Stimulated activated CD4-positive, alpha-beta T cell treated with anti-CD3 and anti-CD28 coated beads, Interleukin-4, amount 100 ng/mL, for 4 hours (primary cell): ENCODE measurements at places on chromosomes 1 and 21.

GRCh38 chr1:222234351-222234750, 313.6 kb downstream of the HHIPL2 start:
- DNase-seq, result no peak

GRCh38 chr1:114345930-114346479, 165.0 kb downstream of the TRIM33 start:
- no peak for DNase-seq

DNA sequence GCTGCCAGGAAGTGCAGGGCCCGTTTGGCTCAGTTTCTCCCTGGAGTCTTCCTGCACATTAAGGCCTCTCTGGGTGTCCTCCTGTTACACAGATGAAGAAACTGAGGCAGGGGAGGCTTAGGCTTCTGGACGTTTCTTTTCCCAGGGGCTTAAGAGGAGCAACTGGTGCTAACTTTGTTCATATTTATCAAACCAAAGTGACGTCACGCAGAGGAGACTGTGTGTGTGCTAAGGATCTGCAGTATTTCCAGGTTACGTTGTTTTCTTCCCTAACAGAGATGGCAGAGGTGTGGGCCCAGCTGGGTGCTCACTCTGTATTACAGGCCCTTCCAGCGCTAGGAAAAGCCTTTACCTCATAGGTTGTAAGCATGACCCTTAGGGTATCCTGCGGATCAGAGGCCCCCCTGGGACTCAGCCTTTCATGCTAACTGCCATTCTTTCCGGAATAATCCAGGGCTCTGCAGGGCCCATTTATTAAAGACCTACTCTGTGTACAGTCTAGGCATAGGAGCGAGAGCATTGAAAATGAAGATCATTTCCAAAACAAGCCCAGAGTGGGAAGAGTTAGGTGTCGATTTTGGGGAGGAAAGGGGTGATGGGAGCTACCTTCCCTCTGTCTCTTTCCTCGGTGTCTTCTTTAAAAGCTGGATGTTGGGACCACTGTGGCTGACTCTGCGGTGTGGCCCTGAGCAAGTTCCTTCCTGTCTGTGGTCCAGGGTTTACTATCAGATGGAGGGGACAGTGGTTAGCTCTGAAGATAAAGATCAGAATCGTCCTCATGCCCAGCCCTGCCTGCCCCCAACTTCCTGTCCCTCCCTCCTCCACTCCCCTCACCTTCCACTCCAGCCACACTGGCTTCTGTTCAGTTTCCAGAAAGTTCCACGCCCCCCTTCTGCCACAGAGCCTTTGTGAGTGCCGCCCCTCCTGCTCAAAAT, 4.6 kb downstream of the AGTRAP start:
- no peak for DNase-seq

GRCh38 chr21:45334134-45334533, 46.4 kb upstream of the POFUT2 start:
- no peak for DNase-seq

- DNase-seq, result peak; percentile 23
Observed at GRCh38 chr1:226308166-226308722, 720 bp downstream of the LIN9 start.

- DNase-seq, result no peak
Observed at GRCh38 chr1:30844631-30845030, 63.9 kb downstream of the SDC3 start.

DNA sequence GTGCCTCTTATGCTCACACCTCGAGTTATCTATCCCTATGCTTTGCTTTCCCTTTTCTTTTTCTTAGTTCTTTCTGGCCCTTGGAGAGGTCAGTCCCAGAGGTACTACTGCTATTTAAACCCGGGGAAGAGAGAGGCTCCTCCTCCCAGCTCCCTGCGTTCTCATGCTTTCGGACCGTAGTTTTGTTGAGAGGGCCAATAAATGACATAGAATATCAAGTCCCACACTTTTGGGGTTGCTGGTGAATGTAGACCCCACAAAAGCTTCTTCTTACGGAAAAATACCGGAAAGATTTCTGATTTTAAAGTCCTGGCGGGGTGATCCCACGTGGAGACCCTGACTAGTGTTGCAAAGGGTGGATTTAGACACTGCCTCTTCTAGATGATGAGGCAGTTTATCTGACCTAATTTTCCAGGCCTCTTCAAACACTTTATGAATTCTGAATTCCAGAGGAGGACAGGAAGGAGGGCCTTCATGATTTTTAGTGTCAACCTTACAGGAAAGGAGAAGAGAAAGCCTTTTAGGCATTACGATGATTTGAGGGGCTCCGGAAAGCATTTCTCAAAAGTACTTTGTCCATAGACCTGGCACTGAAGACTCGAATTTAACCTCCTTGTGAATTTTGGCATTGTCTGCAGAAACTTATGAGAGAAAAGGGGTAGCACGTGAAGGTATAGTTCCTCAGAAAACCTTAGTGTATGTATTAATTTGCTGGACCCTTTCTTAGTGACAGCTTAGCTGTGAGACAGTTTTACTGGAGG, 694 bp downstream of the TMEM167B start:
- no peak for DNase-seq

- peak; percentile 43 for DNase-seq
Observed at GRCh38 chr1:226608699-226609505, 60.3 kb downstream of the STUM start.

GRCh38 chr1:46996659-46997281, 26.7 kb upstream of the CYP4X1 start:
- DNase-seq, result no peak

- no peak for DNase-seq
Observed at GRCh38 chr21:45410865-45411809, 6.2 kb downstream of the COL18A1 start.

DNA sequence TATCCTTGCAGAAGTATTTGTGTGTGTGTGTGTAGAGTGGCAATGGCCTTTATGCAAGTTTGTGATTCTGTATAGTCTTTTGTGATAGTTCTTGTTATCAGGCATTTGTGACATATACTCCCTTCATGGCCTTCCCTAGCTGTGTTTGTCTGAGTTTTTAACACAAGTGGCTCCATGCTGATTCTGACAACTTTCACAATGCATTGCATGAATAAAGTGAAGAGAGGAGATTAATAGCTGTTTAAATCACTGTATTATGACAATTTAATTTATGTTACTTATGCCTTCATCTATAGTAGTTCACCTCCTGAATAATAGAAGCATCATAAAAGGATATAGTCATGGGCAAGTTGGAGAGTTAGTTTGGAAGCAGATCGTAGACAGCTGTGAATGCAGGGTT, 17.2 kb upstream of the MCOLN3 start:
- no peak for DNase-seq

DNA sequence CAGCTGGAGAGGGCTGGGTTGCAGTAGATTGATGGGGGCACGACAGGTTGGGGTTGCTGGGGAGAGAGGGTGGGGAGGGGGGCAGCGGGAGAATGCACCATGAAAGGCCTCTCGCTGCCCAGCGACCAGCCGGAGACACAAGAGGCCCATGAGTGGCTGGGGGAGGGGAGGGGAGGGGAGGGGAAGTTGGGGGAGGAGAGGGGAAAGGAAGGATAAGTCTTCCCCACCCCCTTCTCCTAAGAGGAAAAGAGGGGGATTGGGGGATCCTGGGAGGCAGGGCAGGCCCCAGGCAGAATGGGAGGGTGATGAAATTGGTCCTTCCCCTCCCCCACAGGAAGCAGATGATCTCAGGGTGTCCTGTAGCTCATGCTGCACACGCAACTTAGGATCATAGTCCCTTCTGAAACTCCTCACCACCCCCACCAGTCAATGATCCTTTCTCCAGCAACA, 45.7 kb downstream of the PAX7 start:
- no peak for DNase-seq

DNA sequence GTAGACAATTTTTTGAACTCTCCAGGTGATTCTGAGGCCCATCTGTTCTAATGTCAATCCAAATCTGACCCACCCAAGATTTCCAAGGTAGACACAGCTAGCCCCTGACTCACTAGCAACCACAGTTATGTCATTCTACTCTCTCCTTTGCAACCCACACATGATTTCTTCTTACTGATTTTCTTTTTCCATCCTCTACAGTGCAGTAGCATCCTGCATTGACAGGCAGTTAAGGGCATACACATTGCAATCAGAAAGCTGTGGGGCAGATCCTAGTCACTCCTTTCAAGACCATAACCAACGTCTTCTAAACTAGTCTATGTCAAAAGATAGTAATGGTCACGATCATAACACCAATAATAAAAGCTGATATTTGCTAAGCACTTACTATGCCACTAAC, 54.2 kb downstream of the JAK1 start:
- no peak for DNase-seq

DNA sequence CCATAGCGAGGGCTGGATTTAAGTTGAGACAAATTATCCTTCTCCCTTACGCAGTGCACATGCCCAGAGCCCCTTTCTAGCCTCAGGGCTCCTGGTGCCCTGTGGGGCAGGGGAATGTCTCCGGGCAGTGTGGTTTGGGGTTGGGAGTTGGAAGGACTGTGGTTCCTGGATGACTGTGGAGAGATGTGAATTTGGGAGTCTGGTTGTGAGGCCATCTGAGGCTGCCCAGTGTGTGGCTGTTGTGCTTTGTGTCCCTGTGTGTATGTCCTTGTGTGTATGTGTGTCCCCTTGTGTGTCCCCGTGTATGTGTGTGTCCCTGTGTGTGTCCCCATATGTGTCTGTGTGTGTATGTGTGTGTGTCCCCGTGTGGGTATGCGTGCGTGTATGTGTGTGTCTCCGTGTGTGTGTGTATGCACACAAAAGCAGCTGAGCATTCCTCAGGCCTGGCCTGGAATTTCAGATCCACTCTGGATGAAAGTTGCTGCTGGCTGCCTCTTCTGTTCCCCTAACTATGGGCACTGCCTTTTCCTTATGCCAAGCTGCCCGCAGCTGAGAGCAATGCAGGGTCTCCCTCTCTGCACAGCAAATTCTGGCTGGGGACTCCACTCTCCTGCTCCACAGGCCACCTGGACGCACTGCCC, 65.4 kb downstream of the UBIAD1 start:
- no peak for DNase-seq

- DNase-seq, result no peak
Observed at GRCh38 chr1:171988243-171988885, 147.1 kb downstream of the DNM3 start.

DNA sequence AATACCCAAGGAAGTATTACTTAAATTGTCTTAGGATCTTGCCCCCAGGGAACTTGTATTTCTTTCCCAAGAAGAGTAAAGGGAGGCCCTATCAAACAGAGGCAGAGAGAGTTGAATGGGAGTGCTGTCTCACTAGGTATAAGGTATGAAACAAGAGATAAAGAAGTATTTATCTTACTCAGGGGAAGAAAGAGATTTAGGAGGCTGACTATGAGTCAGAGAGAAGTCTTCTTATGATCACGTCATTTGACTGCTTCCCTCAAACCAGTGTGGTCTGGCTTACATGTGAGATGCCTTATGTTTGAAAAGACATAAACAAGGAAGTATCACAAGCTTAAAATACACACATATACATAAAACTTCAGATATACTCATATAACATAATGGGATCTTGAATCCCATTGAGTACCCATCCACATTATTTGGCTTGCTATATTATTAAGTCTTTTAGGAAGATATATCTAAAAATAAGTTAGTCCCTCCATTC, 29.6 kb downstream of the DUSP10 start:
- DNase-seq, result peak; percentile 21
